ENCODE measurements at places on chromosomes 5 and 9. TPM values are rescaled to one million over a fixed set of nuclear protein-coding genes. Genes with fewer than 3 reads are reported as not detected.

GRCh38 chr9:2179567-2179966 is 164.4 kb downstream of the SMARCA2 start:
- no peak overlapping the region for H3K27ac ChIP-seq
- DNase-seq, result no peak
- no peaks in the 10 kb centered on the region for H3K36me3 ChIP-seq
- no peaks in the 10 kb centered on the region for H3K27me3 ChIP-seq
- H3K4me3 ChIP-seq, result no peak overlapping the region

MAST4 gene
- total RNA-seq, result 10.5 TPM

DNA sequence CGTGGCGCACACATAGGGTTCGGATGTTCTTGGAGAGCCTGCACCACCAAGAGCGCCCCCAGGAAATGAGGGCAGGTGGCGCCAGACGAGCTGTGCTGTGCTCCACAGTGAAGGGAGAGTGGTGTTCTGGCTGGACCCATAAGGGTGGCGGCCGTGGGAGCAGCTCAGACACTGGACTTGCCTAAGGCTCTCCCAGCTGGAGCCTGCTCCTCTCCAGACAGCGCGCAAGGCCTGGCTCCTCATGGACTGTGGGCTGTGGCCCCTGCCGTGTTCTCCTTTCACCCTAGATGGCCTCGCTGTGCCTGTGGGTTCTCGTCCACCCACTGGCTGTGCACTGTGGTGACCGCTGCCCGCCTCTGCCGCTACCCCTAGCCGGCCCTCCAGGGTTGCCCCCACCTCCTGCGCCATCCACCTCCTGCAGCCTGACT is 92.9 kb downstream of the EHMT1 start:
- H3K4me3 ChIP-seq, result no peak overlapping the region
- H3K36me3 ChIP-seq, result peaks cover 3% of the 10 kb centered on the region
- no peak overlapping the region for H3K27ac ChIP-seq
- no peaks in the 10 kb centered on the region for H3K4me1 ChIP-seq

- no peaks in the 10 kb centered on the region for H3K27me3 ChIP-seq
- H3K4me3 ChIP-seq, result no peak overlapping the region
- no peak for DNase-seq
- no peak overlapping the region for H3K27ac ChIP-seq
- no peaks in the 10 kb centered on the region for H3K4me1 ChIP-seq
Observed at GRCh38 chr9:26775391-26775790, 117.2 kb downstream of the CAAP1 start.

SFXN1 gene
- total RNA-seq, result 53.7 TPM

GRCh38 chr9:88219601-88220000 is 81.3 kb upstream of the SPATA31C2 start:
- H3K36me3 ChIP-seq, result no peaks in the 10 kb centered on the region
- DNase-seq, result no peak

DNA sequence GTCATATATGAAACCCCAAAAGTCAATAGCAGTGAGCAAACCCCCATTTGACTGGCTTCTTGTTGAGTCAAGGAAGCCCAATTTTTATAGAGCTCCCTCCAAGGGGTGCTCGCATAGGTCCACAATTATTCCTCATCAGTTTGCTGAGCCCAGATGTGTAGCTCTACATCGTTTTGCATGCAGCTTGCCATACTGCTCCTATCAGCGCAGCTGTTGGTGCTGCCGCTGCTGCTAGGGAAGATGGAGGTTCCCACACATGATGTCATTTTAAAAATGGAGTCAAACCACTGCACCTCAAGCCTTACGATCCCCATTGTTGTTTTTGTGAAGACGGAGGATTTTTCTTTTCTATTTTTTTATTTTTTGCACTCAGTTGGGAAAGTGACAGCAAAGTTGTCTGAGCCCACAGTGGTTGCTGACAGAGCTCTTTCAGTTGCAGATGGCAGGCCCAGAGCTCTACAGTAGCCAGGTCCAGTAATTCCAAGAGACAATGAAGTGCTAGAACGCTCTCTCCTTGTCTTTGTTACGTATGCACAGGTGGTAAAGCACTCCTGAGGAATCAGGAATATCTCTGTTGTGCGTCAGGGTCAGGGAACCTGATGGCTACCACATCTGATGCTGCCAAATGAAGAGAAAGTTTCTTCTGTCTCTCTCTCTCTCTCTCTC is 23.2 kb upstream of the C5orf63 start:
- H3K4me1 ChIP-seq, result peaks cover 5% of the 10 kb centered on the region
- H3K27me3 ChIP-seq, result peaks cover 3% of the 10 kb centered on the region
- H3K36me3 ChIP-seq, result no peaks in the 10 kb centered on the region
- no peak overlapping the region for H3K27ac ChIP-seq

MATR3 gene
- total RNA-seq, result 183 TPM

UBE2QL1 gene
- total RNA-seq, result not detected

CCNI2 gene
- under 0.01 TPM for total RNA-seq

- H3K36me3 ChIP-seq, result no peaks in the 10 kb centered on the region
- H3K4me3 ChIP-seq, result peak overlapping the region; percentile 27
- DNase-seq, result no peak
- H3K4me1 ChIP-seq, result peaks cover 25% of the 10 kb centered on the region
Observed at GRCh38 chr9:127926906-127927200, 3.7 kb downstream of the PIP5KL1 start.

DNA sequence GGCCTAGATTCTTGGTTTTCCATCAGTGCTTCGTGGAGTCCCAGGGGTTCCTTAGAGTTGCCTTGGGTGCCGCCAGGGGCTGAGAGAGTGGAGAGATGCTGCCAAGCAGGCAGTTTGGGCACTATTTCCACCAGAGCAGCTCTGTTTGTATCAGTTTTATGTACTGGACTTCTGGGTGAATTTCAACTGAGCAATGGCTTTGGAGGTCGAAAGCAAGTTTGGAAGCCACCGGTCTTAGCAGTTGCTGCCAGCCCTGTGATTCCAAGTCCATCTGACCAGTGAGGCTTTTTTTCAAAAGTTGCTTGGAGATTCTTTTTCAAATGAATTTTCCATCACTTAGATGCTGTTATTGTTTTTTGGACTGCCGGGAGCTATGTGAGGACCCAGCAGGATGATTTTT is 68.5 kb downstream of the ANGPTL2 start:
- peaks cover 19% of the 10 kb centered on the region for H3K4me1 ChIP-seq
- H3K27me3 ChIP-seq, result no peaks in the 10 kb centered on the region
- no peaks in the 10 kb centered on the region for H3K36me3 ChIP-seq
- no peak overlapping the region for H3K27ac ChIP-seq

DNA sequence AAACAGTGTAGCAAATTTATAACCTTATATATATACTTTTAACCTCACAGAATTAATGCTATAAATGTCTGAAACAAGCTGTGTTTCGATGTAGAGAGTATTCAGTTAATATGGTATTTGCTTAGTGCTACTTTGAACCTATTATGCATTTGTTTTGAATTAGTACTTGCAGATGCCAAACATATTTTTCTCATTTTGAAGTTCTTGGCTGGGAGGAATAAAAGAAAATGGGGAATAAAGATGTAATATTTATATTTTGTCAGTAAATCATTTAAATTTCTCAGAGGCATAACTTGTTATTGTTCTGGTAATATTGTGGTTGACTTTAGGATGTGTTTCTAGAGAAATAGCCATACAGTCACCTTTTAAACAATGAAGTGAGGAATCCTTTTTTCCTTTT is 175.9 kb upstream of the IZUMO3 start:
- no peak for DNase-seq
- no peaks in the 10 kb centered on the region for H3K27me3 ChIP-seq
- no peaks in the 10 kb centered on the region for H3K4me1 ChIP-seq
- no peak overlapping the region for H3K4me3 ChIP-seq
- H3K27ac ChIP-seq, result no peak overlapping the region

DNA sequence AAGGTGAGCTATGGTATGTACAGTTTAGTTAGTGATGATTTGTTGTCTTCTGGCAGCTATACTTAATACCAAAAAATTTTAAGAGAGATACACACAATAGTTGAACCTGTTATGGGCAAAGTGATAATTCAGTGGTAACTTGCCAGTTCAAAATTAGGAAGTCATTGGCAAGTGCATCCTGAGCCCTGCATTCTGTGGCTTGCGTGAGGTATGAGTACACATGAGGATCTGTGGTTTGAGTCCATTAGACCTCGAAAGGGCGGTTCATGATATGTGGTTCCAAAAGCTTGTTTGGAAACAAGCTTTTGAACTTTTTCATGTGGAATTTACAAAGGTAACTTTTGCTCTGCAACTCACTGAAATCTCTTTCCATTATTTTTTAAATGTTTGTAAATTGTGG is 47.0 kb downstream of the GPR21 start:
- H3K27me3 ChIP-seq, result no peaks in the 10 kb centered on the region
- H3K4me1 ChIP-seq, result no peaks in the 10 kb centered on the region
- H3K4me3 ChIP-seq, result no peak overlapping the region
- no peak overlapping the region for H3K27ac ChIP-seq
- H3K36me3 ChIP-seq, result peaks cover 2% of the 10 kb centered on the region
